ENCODE measurements at places on chromosomes 3 and 15.

DNA sequence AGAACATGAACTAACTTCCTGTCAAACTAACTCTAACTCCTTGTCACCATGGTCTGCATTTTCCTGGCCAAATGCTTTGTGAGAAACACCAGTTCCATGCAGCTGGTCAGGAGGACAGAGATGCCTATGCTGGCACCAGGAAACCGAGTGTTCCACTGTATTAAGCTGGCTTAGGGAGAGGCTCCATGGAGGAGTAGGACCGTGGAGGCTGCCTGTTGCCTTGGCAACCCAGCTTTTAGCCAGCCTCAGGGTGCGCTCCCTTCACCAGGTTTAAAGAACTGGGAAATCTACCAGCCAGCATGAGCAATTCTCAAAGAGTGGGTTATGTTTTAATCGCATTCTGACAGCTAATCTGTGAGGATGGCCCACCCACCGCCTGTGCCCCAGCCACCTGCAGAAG, 394.1 kb downstream of the OCA2 start:
- DNase-seq = no peak

DNA sequence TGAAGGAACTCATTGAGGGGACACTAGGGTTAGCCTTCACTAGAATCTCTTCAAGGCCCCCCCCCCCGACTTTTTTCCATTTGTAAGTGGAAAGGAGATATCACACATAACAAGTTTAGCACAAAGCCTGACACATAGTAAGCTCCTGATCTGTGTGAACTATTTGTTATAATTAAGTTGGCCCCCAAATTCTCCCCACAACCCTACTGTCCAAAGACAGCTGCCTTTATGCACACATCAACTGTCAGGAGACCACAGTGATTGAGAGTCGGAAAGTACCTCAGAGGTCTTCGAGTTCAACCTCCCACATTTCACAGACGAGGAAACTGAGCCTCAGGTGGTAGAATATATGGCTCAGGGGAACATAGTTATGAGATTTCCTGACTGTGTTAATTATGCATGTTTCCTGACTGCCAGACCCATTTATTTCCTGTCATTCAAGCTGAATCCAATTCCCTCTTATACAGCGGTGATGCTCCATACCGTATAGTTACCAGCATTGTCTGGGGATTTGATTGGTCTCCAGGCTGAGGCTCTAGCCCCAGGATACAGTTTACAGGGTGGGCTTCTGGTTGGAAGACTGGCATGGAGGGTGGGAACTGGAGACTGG, 227.4 kb upstream of the CMC1 start:
- no peak for DNase-seq

GRCh38 chr3:152213203-152213602, 55.5 kb upstream of the MBNL1 start:
- no peak for DNase-seq

DNA sequence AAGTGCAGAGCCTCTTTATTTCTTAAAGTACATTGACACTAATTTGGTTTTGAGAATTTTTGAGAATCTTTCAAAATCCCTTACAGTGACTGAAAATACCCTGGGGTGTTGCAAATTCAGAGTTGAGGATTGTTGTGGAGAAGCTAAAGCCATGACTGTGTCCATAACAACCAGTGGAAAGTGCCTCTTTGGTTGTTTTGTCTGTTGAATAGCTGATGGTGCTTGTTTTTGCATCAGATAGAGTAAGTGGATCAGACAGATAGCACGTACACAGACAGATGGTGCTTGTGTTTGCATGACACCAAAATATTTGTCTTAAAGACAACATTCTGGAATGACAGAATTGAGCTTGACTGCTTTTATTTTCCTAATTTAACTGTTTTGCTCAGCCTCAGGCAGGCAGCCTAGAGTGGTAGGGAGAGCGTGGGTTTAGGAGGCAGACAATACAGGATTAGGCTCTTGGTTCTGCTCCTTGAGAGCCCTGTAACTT, 265.0 kb downstream of the IL20RB start:
- no peak for DNase-seq

- peak; percentile 65 for DNase-seq
Measured at GRCh38 chr3:150242220-150242936, 165.7 kb upstream of the TSC22D2 start.

DNA sequence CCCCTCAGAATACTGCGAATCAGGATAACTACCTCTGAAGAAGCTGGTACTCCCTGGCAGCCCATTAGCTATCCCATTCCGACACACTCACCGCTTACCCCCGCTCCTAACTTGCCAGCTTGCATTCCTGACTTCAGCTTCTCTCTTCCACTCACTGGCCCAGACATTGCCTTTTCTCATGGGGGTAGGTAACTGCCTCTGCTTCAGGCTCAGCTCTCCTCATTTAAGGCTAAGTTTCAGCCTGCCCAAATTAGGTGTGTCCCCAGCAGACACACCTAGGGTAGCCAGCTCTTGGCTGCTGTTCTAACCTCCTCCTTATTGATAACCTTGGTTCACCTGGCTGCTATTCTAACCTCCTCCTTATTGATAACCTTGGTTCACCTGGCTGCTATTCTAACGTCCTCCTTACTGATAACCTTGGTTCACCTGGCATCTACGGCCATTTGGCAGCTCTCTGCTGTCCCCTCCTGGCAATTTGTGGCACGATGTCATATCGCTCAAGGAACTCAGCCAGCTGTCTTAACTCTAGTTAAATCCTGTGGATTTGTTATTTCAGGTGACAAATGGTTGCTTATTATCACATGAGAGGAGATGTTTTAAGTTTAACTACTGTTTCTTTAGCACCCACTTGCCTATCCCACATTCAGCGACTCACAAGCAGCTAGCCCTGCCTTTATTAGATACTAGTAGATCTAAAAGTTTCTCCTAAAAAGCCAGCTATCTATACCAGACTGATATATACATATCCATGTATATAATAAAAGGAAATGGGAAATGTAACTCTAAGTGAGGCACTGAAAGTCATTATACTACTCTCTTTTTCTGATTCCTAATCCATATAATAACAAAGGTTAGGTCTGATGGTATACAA, 106.5 kb upstream of the ACP3 start:
- no peak for DNase-seq

GRCh38 chr3:66472313-66473134, 28.3 kb downstream of the LRIG1 start:
- peak; percentile 72 for DNase-seq
